Naive thymus-derived CD8-positive, alpha-beta T cell (primary cell): ENCODE measurements at places on chromosomes 12 and 14. TPM values are rescaled to one million over a fixed set of nuclear protein-coding genes. Genes with fewer than 3 reads are reported as not detected.

- DNase-seq, result no peak
Measured at GRCh38 chr12:100567945-100568344, 5.5 kb upstream of the GAS2L3 start.

DNA sequence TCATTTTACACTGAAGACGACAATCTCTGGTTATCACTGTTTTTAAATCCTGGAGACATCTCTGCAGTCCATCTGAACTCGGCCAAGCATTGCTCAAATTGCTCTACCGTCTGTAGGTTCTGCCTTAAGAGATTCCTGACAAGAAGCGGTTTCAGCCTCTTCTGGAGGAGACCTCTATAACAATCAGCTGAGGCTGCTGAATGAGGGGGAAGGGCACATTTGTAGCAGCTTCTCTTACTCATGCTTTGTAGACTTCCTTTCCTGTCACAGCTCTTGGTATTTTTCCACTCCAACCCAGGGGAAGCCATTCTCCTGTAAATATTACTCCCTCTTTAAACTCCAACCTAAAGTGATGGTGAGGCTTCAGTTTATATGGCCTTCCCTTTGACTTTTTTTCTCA lies 3.0 kb downstream of the ARG2 start:
- no peak for DNase-seq

GRCh38 chr12:34602213-34602940 lies 580.1 kb downstream of the ALG10 start:
- DNase-seq, result no peak

DNA sequence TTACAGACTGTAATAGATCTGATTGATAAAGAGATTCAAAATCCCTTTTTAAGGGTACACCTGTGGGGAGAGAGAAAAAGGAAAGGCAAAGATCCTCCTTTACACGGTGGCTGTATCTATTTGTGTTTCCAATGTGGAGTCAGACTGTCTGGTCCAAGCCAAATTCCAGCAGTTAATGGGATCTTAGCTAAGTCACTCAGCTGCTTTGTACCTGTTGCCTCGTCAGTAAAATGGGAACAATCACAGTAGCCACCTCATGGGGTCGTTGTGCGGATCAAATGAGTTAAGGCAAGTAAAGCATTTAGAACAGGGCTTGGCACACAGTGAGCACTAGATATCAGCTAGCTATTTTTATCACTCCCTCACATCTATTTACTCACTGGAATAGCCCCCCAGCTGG lies 46.9 kb downstream of the EFCAB11 start:
- no peak for DNase-seq

DNA sequence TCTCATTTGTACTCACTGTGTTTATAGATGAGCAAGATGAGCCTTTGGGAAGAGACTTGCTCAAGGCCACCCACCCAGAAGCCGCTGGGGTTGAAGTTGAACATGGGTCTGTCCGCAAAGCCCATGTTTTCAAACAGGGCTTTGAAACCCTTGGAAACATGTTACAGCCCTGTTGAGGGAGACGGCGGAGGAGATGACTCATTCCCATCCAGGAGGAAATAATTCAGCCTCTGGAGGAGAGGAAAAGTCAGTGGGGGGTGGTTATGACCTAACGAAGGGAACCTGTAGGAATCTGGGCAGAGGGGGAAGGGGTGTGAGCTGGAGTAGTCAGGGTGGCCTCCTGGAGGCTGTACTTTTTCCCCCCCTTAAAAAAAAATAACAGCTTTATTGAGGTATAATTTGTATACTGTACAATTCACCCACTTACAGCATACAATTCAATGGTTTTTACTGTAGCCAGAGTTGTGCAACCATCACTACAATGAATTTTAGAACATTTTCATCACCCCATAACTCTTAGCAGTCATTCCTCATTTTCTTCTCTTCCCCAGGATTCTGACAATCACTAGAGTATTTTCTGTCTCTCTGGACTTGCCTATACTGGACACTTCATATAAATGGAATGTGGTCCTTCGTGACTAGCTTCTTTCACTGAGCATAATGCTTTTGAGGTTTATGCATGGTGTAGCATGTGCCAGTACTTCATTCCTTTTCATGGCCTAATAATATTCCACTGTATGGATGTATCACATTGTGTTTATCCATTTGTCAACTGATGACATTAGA lies 1.9 kb upstream of the RIN3 start:
- DNase-seq, result no peak

FOXG1 gene
- not detected for polyA plus RNA-seq

DNA sequence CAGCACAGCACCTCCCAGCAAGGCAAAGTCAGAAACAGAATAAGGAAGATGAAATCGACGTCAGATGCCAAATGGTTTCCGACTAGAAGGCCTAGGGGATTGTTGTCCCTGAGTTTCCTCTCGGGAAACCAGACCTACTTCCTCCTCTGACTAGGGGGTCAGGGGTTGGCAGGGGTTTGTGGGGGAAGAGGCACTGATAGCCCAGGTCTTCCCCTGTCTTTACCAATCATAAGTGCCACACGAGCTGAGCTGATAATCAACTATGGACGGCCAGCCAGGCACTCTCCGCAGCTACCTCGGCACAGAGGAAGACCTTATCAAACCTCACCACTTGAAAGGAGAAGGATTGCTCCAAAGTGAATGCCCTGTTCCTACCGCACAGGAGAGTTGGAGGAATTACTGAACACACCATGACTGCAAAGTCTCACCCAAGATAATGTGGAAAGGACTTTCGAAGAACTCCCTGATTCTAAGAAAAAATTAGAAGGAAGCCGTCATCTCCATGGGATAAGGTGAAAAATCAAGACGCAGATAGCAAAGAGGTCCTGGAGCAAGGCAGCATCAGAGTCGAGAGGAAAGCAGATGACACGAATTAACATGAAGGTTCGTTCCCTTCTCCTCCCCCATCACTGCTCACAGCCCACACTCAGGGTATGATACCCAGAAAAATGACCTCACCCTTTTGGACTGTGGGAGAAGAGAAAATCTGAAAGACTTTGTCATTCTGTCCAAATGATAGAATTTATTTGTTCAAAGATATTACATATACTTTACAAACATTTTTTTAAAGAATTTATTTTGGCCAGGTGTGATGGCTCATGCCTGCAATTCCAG lies 77.7 kb upstream of the MED13L start:
- no peak for DNase-seq

DNA sequence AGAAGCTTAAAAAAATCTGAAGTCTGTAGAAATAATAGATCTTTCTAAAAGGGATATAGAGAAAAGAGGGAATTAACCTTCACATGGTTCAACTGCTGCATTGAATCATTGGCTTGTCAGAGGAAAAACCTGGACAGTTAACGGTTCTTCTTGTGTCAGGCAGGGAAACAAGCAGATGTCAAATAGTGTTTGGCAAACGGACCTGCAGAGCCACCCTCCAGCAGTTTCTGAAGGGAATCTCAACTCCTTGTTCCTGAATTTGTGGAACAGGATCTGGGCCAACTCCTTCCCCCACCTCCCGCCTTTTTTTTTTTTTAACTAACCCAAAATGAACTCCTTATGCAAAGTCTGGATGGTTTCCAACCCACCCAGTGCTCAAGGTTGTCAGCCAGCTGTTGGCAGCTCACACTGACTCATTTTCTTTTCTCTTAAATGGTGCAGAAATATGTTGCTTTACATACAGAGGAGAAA lies 187.3 kb downstream of the CAND1 start:
- no peak for DNase-seq

DNA sequence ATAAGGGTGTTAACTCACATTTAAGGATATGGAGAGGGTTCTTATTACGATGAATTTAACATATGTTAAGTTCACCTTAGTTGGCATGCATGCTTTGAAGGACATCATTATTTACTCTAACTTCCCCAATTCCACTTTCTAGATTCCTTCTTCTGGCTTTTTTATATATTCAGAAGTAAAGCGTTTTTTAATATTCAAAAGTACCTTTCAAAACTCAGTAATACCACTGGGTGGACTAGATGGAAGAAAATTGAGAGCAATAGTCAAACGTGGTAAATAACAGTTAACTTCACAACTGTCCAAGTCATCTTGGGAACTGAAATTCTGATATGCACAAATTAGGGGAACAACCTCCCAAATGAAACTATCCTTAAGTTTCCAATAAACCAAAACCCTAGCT lies 9.1 kb downstream of the SINHCAF start:
- no peak for DNase-seq

GRCh38 chr12:111028830-111029229 lies 108.5 kb upstream of the MYL2 start:
- no peak for DNase-seq

DNA sequence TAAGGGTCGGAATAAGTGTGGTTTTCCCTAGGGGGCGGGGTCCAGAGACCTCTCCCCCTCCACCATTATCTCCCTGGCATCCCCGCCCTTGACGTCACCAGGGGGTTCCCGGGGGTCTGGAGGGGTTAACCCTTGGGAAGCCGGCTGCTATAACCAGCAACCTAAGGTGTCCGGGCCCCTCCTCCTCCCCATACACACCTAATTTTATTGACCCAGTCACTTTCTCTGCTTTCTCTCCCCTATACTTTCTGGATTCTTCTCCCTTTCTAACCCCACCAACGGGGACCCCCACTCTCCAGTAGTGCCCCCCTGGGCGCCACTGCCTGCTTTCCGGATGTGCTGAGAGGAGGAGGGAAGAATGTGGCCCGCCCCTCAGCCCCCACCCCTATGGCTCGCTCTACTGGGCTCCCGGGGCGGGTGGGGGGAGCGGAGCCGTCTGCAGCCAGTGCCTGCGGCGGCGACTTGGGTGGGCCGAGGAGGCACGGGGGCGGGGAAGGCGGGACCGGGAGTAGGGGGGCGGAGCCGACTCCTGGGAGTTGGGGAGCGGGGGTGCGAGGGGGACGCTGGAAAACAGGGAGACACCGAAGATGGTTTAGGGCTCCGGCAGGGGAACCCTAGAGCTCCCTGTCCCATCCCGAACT lies 1.8 kb downstream of the GLI1 start:
- DNase-seq, result no peak

CMA1 gene
- polyA plus RNA-seq, result not detected

STYK1 gene
- polyA plus RNA-seq, result not detected

GRCh38 chr14:74417611-74418010 lies 8.4 kb downstream of the SYNDIG1L start:
- no peak for DNase-seq

DNA sequence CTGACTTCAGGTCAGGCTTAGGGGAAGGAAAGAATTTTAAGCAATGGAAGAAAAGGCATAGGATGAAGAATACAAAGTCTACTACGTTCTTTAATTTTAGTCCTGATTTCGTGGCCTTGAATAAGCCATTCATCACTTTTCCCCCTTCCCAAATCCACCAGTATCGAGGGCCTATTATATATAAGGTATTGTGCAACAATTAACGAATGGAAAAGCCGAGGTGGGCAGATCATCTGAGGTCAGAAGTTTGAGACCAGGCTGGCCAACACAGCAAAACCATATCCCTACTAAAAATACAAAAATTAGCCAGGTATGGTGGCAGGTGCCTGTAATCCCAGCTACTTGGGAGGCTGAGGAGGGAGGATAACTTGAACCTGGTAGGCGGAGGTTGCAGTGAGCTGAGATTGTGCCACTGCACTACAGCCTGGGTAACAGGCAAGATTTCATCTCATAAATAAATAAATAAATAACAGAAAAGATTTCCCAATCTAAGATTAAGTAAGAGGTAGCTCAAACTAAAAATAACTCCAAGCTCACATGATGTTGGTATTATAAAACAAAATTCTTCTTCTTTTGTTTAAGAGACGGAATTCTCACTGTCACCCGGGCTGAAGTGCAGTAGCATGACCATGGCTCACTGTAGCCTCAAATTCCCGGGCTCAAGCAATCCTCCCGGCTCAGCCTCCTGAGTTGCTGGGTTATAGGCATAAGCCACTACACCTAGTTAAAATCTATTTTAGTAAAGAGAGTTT lies 58.3 kb upstream of the NR2C1 start:
- DNase-seq, result no peak
